Left cardiac atrium (tissue), 4 donors: ENCODE measurements at places on chromosomes 3 and 15. TPM values are rescaled to one million over a fixed set of nuclear protein-coding genes. Genes with fewer than 3 reads are reported as not detected.

EID1 gene
- 201 TPM for total RNA-seq

AADACL2 gene
- total RNA-seq, result not detected

VEPH1 gene
- 0.56 TPM for total RNA-seq

CHST2 gene
- 2.3 TPM for total RNA-seq

GATA2 gene
- 8.9 TPM for total RNA-seq
